Activated CD8-positive, alpha-beta memory T cell treated with anti-CD3 and anti-CD28 coated beads for 1 hour (primary cell): ENCODE measurements at places on chromosomes 11 and 22.

DNA sequence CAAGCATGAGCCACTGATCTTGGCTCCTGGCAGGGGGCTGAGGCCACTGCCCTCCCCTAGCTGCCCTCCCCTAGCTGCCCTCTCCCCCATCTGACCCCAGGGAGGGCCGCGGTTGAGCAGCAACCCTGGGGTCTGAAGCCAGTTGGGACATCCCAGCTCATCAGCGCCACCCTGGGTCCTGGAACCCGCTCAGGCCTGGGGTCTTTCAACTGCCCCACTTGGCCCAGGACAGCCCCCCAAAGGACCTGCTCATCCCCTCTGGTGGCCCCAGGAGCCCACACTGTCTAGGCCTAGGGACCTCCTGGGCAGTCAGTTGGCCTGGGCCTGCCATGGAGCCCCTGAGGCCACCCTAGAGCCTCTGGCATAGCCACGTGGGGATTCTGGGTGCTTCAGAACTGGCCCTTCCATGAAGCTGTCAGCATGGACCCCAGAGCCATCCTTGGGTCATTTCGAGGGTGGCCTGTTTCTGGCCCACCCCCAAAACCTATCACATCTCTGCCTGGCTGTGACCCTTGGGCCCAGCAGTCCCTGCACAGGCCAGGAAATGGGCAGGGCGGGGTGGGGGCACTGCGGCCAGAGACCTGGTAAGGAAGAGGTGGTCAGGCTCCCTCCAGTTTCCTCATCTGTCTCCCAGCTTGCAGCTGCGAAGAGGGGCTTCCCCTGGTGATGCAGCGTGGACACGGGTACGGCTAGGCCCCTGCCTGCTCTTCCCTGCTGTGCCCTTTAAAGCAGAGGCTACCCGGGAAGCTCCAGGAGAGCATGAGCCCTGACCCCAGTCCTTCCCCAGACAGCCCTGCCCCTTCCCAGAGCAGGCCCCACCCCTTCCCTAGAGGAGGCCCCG lies 37.9 kb downstream of the MUC2 start:
- DNase-seq = no peak

GRCh38 chr22:23847310-23847920 lies 8.6 kb upstream of the DERL3 start:
- no peak for DNase-seq

DNA sequence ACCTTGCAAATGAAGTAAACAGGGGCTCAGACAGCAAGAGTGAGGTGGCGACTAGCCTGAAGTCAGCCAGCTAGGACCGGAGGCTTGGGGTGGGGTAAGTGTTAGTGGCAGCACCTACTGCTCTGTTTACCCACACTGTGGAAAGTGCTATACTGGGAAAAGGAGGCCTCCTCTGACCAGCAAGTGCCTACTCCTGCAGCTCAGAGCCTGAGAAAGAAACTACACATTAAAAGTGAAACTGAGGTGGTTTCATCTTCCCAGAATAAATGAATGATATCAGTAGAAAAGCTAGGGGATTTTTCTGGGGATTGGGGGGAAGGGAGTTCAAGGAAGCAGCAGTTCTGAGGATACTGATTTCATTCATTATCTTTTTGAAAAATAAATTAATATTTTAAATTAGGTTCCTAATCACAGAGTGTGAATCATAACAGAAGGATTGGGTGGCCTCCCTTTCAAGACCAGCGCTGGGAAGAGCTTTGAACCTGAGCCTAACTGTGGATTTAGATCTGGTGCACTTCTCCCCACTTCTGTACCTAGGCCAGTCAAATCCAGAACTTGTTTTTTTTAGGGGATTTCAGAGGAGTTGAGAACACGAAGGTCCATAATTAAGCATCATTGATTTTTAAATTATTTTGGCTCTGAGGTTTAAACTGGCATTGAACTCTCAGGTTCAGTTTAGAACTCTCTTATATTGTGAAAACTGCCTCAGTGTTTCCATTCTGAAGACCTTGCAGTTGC lies 48.1 kb upstream of the GRAMD1B start:
- DNase-seq = no peak

DNA sequence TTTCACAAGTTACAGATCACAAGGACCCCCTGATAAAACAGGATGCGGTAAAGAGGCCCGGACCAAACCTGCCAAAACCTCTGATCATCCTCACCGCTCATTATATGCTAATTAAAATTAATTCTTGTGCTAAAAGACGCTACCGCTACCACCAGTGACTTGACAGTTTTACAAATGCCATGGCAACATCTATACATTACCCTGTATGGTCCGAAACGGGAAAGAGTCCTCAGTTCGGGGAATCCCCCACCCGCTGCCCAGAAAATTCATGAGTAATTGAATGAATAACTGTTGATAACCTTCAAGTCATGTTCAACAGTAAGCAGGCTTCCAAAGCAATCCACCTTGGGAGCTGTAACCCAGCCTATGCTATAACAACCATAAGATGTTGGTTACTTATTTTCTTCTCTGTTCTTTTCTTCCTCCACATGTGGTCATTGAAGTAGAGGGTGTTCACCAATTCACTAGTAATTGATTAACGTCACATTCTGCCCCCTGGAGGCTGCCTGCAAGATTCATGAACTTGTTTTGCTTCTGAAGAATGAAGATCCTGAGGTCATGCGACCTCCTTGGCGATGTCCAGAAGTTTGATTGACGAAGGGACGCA lies 20.6 kb downstream of the APOBEC3H start:
- peak; percentile 48 for DNase-seq

DNA sequence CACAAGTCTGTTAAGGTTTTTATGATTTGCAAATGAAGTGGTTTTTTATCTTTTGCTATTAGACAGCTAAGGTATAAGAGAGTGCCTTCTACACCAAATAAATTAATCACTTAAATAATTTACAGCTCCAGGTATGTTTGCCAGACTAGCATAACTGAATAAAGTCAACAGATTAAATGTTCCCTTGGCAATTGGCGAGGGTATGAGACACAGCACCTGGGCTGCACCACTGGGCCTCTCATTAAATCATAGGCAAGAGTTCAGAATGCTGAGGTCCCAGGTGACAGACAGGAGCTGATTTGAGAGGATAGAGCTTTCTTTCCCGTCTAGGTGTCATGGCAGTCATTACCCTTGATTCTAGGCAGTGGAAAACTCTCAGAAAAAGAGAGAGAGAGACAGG lies 62.6 kb upstream of the WT1 start:
- DNase-seq = no peak

DNA sequence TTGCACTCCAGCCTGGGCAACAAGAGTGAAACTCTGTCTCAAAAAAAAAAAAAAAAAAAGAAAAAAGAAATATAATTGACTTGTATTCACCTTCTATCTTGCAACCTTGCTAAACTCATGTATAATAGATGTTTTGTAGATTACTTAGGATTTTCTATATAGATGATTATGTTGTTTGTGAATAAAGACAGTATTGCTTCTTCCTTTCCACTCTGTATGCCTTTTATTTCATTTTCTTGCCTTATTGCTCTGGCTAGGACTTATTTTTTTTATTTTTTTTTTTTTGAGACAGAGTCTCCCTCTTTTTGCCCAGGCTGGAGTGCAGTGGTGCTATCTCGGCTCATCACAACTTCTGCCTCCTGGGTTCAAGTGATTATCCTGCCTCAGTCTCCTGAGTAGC lies 29.7 kb upstream of the SOX10 start:
- DNase-seq = no peak

- DNase-seq = no peak
These were observed 110.2 kb upstream of the TEAD1 start for GRCh38 chr11:12564012-12564411.

DNA sequence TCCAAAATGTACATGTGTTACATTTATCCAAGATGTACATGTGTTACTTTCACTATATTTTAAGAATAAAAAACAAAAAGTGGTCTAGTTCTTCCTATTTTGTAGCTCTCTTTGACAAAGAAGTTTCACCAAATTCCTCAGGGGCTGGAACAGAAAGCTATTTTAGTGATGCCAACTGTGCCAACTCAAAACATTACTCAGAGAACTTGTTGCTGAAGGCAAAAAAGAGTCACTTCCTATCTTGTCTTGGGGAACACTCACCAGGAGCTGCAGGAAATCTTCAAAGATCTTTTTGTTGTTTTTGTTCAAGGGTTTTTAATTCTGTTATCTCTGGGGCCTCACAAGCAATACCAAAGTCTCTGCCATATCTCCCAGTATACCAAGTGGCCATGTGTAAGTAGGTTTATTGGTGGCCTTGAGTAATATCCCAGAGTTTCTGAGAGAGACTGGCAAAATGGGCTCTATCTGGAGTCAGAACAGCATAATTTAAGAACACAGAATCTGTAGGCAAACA lies 13.6 kb upstream of the EED start:
- no peak for DNase-seq

GRCh38 chr11:12006552-12007229 lies 1.7 kb downstream of the DKK3 start:
- no peak for DNase-seq

GRCh38 chr22:27809700-27810608 lies 8.4 kb upstream of the MN1 start:
- DNase-seq = no peak

- peak; percentile 13 for DNase-seq
These were observed 39.0 kb upstream of the ADA2 start for GRCh38 chr22:17258015-17258787.

DNA sequence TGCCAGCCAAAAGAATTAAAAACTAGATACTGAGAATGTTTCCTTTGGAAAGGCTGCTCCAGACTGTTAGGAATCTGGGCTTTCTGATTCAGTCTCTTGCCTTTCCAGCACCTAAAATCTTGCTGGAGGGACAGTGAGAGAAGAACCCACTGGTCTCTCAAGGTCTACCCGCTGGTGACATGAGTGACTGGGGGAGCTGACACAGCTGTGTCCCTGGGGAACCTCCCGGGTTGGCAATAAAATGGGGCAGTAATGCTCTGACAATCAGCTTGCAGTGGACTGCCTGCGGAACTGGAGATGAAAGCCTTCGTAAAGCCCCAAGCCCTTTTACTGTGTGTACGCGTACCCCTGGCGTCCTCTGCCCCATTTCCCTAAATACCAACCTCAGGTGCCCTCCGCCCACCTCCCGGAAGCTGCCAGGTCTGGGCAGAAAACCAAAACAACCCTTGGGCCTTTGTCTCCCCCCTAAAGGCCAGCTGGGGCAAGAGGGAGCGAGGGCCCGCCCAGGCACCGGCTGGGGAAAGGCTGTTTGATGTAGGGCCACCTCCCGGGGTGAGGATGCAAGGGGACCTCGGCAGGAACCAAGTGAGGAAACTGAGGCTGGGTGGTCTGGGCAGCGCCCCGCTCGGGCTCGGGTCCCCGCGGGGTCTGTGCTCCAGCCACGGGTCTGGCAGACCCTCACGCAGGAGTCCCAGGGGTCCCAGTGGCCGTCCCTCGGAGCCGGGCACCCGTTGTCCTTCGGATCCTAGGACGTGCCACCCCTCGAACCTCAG lies 741 bp downstream of the CARS1 start:
- DNase-seq = no peak

GRCh38 chr11:75790986-75791385 lies 22.4 kb downstream of the DGAT2 start:
- no peak for DNase-seq

DNA sequence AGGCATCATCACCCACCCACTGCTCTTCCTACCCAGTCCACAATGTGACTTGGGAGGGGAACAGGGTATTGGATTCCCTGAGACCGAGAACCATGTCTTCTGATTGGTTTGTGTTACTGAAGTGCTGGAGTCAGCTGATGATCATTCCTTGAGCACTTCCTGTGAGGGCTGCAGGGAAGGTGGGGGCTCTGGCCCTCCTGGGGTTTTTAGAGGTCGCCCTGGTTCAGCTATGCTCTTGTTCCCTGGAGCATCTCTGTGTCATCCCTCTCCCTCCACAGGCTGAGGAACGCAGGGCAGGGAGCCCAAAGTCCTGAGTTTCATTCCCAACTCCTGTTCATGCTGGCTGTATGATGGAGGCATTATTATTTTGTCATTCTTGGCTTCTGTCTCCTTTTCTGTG lies 6.7 kb downstream of the ZC3H7B start:
- no peak for DNase-seq

DNA sequence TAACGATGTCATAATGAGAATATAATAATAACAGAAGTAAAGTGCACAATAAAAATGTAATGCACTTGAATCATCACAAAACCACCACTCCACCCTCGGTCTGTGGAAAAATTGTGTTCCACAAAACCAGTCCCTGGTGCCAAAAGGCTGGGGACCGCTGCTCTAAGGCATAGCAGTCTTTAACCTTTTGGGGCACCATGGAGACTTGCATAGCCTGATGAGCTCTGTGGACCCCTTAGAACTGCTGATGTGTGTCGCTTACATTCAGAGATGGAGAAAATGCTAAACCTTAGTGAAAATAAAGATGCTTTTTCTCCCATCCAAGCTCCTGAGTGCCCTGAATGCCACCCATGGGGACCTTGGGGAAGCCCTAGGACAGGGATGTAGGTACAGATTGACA lies 87.6 kb upstream of the SEPTIN5 start:
- DNase-seq = no peak

- DNase-seq = no peak
These were observed 7.0 kb downstream of the PRSS23 start for GRCh38 chr11:86807360-86807759.

- DNase-seq = no peak
These were observed 26.5 kb upstream of the SOX6 start for GRCh38 chr11:16382638-16383380.

DNA sequence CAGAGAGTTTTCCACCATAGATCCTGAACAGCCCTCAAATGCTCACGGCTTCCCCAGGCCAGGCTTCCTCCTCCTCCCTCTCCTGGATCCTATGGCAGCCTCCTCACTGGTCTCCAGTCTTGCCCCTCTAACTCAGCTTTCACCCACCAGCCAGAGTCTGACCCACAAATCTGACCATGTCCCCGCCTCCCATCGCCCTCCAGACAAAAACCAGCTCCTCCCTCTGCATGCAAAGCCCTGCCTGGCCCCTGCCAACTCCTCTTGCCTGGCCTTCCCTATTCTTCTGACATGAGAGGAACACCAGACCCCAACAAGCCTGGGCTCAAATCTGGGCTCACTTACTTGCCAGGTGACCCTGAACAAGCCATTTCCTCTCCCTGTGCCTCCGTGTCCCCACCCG lies 32.4 kb upstream of the PDE2A start:
- DNase-seq = no peak

DNA sequence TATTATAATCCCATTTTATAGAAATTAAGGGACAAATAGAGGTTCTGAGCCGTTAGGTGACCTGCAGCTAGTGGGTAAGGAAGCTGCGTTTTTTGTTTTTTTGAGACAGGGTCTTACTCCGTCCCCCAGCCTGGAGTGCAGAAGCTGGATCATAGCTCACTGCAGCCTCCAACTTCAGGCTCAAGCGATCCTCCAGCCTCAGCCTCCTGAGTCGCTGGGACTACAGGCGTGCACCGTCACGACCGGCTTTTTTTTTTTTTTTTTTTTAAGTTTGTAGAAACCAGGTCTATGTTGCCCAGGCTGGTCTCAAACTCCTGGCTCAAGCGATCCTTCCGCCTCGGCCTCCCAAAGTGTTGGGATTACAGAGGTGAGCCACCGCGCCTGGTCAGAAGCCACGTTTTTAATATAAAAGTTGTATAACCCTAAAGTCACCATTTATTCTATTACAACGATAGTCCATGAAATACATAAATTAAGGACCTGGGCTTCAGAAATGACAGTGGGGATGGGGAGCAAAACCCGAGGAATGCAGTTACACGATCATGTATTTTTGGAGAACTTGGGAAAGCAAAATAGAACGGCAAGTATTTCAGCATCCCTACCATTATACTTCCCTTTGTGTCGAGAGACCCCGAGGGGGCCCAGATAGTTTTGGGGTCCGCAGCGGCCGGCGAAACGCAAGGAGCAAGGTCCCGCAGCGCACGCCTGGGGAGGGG lies 638 bp downstream of the SAAL1 start:
- no peak for DNase-seq
